Tibial nerve (tissue), 4 donors: ENCODE measurements at places on chromosomes 6 and 20. TPM values are rescaled to one million over a fixed set of nuclear protein-coding genes. Genes with fewer than 3 reads are reported as not detected.

PRPH2 gene
- total RNA-seq, result 1.5 TPM

IRF4 gene
- total RNA-seq, result 3.3 TPM

TCF15 gene
- total RNA-seq, result not detected

PLN gene
- total RNA-seq, result 13.6 TPM

TREM1 gene
- total RNA-seq, result 1.1 TPM

GNAS gene
- 494 TPM for total RNA-seq
